GM06990 (cell line): ENCODE measurements at places on chromosomes 4 and X.

DNA sequence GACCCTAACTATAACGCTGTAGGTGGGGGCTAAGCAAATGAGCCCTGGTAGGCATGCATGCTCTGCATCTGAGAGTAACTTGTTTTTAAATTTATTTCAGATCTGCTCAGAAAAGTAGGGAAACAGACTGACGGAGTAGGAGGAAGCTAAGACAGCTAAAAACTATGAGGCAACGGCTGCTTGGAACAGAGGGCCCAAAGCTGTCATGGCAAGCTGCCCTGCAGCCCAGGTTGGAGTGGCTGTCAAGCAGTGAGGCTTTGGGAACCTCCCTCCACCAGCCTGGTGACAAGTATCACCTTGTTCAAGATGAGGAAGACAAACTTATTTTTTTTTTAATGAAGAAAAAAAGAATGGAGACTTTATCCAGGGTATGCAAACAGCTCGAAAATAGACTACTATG is 439.8 kb downstream of the NLGN4X start:
- no peak for DNase-seq

GRCh38 chrX:136273986-136274385 is 22.8 kb upstream of the MAP7D3 start:
- no peak for DNase-seq

- DNase-seq = no peak
Measured at GRCh38 chr4:84309191-84309590, 189.9 kb downstream of the NKX6-1 start.

- no peak for DNase-seq
Measured at GRCh38 chr4:95045429-95045828, 287.7 kb downstream of the BMPR1B start.

DNA sequence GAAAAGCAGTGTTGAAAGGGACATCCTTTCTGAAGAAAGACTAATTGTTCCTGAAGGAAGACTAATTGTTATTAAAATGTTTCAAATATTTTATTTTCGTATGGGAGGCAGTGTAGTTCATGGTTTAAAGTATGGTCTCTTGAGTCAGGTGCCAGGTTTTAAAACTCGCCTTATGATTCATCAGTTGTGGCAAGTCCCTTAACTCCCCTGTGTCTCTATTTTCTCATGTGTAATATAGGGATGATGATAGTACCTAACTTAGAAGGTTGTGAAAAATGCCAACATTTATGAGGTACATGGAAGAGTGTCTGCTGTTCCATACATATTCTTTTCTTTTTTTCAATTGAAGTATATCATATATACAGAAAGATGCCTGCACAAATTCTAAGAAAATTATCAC is 414.2 kb upstream of the DIPK2B start:
- no peak for DNase-seq

DNA sequence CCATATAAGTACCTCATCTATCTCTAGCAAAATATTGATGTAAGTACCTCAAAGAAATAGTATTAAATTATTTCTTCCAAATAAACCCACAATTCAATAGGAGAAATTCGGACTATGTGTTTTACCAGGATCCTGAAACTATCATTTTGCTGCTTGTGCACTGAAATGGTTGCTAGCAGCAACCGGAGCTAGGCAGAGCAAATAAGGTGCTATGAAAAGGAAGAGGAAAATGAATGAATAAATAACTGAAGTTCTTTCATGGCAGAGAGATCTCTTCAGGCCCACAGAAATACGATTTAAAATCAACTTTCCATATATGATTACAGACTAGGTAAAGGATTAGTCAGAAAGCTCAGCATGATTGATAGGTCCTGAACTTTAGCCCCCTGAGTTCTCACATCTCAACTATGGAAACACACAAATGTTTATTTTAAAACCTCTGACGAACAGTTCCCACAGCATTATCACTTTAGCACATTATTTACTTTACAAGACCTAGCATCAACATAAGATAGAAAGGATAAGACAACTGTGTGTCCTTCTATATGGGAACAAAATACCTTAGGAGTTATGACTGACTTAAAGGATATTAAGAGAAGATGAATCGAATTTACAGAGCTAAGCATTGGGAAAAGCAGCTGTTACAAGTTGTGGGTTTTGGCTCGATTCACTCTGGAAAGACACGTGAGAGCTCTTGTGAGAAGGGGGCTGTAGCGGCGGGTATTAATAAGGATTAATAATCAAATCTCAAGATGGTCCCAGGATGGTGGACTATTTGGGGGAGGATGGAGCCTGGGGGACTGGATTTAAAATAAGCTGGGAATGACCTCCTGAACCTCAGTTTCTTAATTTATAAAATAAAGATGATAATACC is 104.3 kb downstream of the CORIN start:
- DNase-seq = no peak

DNA sequence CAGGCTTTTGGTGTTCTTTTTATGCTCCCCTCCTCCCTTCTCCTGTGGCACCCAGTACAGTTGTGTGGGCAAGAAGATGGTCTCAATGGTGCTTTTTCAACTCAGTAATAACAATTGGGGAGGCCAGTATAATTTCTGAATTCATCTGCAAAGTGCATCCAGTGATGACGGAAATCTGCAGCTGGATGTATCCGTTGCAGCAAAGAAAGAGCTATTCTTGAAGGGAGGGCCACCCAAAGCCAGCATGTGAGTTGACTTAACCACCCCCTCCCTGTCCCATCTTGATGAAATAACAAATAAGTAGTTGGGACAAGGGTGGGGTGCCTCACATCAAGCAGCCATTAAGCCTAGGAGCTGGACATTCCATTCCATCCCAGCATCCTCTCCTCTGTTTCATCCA is 30.7 kb downstream of the TSC22D3 start:
- no peak for DNase-seq

- DNase-seq = no peak
Measured at GRCh38 chr4:183390374-183390773, 54.1 kb upstream of the CDKN2AIP start.

DNA sequence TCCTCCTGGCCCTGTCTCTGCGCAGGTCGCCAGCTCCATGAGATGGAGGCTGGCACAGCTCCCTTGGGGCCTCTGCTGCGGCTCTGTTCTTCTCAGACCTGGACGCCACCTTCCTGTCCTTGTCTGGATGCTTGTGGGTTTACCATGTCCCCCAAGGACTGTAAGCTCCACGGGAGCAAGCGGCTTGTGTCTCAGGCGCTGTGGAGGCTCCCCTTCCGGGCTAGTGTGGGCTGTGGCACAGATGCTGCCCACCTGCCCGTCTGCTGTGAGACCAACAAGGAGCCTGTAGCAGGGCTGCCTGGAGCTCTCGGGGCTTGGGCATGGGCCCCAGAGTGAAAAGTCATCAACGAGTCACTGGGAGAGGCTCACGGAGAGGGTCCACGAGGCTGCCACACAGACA is 25.2 kb downstream of the NAT8L start:
- no peak for DNase-seq

DNA sequence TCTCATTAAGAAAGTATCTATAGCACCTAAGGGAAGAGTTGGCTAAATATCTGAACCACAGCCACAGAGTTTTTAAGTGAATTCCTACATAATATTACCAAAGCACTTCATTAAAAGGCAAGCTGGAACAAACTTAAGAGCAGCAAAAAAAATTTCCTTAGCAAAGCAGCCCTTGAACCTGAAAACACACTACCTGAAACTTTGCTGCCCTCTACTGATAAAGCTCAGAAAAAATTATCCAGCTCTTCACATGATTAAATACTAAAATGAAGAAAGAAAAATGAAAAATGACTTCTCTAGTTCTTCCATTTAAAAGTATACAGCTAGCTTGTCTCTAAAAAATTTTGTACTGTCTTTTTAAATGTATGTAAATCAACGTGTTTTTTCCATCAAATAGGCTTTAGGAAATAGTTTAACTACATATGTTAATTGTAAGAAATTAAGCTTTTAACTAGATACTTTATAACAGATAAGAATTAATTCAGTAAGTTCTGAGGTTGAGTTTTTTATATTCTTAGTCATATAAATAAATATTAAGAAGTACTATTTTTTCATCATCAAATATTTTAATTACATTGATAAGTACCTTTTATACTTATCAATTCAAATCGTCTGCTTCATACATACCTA is 156.1 kb downstream of the STPG2 start:
- DNase-seq = no peak

- peak; percentile 78 for DNase-seq
Measured at GRCh38 chr4:40630335-40631021, 814 bp upstream of the RBM47 start.
